ENCODE measurements at places on chromosomes 1 and 21.
A peak's percentile ranks its signal among the peaks of the same experiment; 100 is the strongest.

DNA sequence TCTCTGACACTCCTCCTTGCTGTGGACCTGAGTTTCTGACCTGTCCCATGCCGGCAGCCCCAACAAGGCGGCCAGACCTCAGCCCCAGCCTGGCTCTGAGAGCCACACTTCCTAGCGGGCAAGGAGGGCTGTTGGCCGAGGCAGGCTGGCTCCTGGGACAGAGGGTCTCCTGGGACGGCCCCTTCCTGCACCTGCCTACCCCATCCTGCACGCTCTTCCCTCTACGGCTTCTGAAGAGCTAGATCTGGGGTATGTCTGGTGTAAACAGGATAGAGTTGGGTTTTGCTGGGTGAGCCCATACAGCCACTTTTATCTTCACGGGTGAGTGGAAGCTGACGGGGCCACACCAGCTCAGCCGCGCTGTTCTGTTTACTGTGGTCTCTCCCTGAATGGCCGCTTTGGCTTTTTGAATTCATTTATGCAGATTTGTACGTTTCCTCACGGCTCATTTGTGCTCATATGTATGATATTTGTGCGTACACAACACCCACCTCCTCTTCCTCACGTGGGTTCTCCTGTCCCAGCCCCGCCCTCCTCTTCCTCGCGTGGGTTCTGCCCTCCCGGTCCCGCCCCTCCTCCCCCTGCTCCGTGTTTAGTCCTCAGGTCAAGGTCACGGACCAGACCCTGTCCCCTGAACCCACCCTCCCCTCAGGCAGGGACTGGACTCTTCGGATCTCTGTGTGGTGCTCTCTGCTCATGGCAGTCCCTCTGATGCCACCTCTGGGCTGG, 34.7 kb upstream of the POFUT2 start:
- peak; percentile 53 for DNase-seq

DNA sequence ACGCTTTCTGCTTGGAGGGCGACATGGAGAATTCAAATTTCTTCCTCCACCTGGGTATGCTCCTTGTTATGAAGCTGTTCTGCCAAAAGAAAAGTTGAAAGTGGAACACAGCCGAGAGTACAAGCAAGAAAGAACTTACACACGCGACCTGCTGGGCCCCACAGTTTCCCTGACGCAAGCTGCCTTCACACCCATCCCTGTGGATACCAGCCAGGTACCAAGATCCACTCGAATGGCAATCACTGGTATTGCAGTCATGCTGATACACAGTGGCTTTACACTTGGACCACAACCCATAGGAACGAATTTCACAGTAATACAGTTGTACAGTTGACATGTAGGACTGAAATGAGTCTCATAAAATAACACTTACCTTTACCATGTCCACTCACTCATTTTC, 387.4 kb downstream of the ZP4 start:
- DNase-seq = no peak

DNA sequence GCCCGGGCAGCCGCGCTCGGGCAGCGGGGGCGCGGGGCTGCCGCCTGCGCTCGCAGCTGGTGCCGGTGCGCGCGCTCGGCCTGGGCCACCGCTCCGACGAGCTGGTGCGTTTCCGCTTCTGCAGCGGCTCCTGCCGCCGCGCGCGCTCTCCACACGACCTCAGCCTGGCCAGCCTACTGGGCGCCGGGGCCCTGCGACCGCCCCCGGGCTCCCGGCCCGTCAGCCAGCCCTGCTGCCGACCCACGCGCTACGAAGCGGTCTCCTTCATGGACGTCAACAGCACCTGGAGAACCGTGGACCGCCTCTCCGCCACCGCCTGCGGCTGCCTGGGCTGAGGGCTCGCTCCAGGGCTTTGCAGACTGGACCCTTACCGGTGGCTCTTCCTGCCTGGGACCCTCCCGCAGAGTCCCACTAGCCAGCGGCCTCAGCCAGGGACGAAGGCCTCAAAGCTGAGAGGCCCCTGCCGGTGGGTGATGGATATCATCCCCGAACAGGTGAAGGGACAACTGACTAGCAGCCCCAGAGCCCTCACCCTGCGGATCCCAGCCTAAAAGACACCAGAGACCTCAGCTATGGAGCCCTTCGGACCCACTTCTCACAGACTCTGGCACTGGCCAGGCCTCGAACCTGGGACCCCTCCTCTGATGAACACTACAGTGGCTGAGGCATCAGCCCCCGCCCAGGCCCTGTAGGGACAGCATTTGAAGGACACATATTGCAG, 3.0 kb downstream of the ARTN start:
- no peak for DNase-seq

GRCh38 chr1:186799689-186800054, 29.1 kb upstream of the PLA2G4A start:
- no peak for DNase-seq

DNA sequence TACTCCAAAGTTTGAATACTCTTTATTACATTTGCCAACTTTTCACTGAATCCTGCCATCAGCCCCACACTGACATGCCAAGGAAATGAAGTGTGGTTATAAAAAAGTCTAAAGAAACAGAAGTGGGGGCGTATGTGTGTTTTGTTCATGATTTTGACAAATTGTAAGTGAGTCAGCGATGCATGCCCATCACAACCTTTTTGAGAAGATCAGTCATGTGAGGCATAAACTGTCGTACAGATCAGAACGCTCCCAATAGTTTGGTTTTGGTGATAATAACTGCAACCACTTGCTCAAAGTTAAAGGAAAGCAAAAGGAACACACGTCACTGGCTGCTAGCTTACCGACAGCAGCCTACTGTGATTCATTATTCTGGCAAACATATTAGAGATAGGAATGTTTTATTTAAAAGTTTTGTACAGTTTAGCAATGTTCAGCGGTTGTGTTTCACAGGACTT, 95.6 kb downstream of the RGS2 start:
- DNase-seq = no peak

- DNase-seq = no peak
These were observed 3.0 kb downstream of the TCHH start for GRCh38 chr1:152112101-152112884.

- DNase-seq = no peak
These were observed 8.3 kb downstream of the CSMD2 start for GRCh38 chr1:34156739-34157138.

All from naive thymus-derived CD8-positive, alpha-beta T cell (primary cell).